ELR (cell line): ENCODE measurements at places on chromosomes 1 and 21.
A peak's percentile ranks its signal among the peaks of the same experiment; 100 is the strongest.

DNA sequence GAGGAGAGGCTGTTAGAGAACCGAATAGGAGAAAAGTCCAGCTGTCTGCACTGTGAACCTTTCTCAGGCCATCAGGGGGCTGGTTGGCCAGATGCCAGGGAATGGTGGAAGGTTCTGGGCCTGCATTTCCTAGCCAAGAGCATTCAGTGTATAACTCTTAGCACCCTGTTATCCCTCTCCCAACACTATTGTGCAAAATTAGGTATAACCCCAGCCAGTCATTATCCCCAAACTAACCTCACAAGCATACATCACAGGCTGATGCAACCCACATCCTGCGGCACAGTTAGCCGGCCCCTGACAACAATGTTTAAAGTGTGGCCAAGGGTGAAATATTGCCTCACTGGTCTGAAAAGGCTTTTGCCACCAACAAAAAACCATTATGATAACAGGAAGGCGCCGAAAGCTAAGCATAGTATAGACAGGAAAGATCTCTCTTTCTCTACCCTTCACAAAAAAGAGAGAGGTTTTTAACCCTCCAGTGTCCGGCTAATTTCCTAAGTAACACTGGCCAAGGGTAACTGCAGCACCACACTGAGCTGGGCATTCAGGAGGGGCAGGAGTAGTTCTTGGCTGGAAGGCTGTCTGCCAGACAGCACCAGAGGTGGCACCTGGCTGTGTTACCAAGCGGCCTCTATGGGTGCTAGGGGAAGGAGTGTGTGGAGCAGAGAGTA lies 77.3 kb upstream of the BCAR3 start:
- DNase-seq = peak; percentile 46

DNA sequence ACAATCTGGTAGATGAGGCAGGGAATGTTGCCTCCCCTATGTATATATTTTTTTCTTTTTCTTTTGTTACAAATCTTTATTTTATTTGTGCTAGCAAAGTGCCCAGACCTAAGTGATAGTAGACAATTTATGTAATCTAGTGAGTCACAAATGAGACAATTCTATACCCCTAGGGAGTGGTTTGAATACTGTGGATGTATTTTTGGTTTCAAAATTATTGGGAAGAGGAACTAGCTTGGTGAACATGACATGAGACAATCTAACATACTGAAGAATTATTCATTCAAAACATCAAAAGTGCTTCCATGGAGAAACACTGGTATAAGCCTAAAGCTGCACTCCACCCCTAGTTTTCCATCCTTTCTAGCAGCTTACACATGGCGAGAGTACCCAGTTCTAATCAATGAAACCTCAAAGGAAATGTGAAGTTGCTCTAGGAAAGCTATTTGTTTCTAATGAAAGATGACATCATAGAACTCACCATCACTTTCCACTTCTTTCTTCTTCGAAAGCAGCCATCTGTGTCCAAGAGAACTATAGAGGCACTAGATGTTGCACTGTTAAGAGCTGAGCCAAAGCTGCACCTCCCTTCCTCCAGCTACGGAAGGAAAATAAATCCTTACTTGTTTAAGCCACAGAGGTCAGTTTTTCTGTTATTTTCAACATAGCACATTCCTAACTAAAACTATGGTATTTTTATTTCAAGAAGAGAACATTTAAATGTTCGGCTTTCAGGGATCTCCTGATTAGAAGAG lies 764.6 kb downstream of the LTN1 start:
- DNase-seq = no peak

DNA sequence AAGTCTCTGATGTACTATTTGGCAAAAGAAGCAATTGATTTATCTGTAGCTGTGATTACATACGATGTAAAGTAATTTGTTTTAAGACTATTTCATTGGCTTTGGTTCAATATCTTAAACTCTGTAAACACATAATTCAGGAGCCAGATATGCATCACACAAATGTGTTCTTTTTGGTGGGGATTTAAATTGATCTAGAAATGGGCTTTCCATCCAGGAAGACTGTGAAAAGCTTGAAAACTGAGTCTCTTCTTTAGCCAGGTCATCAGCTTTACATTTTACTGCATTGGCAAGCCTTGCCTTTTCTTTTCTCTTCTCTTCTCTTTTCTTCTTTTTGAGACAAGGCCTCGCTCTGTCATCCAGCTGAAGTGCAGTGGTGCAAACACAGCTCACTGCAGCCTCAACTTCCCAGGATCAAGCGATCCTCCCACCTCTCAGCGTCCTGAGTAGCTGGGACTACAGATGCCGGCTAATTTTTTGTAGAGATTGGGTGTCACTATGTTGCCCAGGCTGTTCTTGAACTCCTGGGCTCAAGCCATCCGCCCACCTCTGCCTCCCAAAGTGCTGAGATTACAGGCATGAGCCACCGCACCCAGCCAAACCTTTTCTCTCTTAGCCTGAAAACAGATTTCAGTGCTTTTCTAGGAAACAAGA lies 1.4 kb downstream of the RCAN3 start:
- no peak for DNase-seq

GRCh38 chr1:111630567-111630966 lies 11.0 kb downstream of the RAP1A start:
- no peak for DNase-seq

GRCh38 chr1:39735731-39736130 lies 3.0 kb upstream of the PPIE start:
- no peak for DNase-seq

DNA sequence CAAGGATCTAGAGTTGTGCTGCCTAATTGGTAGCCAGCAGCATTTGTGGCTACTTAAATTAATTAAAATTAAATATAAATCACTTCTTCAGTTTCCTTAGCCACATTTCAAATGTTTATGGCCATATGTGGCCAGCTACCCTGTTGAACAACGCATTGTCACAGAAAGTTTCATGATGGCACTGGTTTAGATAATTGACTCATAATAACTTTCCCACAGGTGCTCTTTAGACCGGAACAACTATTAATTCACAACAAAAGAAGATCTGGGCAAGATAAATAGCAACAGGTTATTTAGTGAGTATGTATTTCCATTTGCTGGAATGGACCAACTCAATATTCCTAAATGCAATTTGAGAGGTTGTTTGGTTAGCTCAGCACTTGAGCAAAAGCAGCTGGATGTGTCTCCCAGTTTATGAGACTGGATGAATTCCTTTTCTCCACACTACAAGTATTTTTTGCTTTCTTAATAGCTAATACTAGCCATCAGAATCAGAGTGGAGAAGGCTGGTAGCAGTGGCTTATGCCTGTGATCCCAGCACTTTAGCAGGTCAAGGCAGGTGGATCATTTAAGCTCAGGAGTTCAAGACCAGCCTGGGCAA lies 3.7 kb upstream of the AMIGO1 start:
- DNase-seq = no peak

GRCh38 chr1:163050496-163050895 lies 18.7 kb upstream of the RGS4 start:
- DNase-seq = no peak

- peak; percentile 27 for DNase-seq
Observed at GRCh38 chr1:41101950-41102607, 80.6 kb upstream of the SLFNL1 start.
